ENCODE measurements at places on chromosomes 13 and 19. TPM values are rescaled to one million over a fixed set of nuclear protein-coding genes. Genes with fewer than 3 reads are reported as not detected.

DNA sequence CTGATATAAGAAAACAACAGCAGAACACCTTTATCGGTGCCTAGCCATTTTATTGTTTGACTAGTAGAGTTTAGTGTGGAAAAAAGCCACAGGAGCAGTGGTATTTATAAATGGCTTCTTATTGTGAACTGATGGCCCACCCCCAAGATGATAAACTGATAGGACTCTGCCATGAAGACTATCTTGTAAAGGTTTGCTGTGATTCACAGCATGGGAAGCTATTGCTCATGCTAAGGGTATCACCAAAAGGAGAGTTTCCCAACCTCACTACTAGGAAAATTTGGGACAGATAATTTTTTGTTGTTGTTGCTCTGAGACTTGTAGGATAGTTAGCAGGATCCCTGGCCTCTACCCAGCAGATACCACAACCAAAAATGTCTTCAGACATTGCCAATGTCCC, 12.0 kb upstream of the SLC7A1 start:
- no peak overlapping the region for H3K4me3 ChIP-seq
- no peak for DNase-seq
- H3K4me1 ChIP-seq: no peaks in the 10 kb centered on the region
- H3K36me3 ChIP-seq: no peaks in the 10 kb centered on the region
- H3K27ac ChIP-seq: no peak overlapping the region

- no peak for DNase-seq
- H3K4me3 ChIP-seq: no peak overlapping the region
These were observed 14.1 kb downstream of the TNFRSF19 start for GRCh38 chr13:23584275-23584674.

DNA sequence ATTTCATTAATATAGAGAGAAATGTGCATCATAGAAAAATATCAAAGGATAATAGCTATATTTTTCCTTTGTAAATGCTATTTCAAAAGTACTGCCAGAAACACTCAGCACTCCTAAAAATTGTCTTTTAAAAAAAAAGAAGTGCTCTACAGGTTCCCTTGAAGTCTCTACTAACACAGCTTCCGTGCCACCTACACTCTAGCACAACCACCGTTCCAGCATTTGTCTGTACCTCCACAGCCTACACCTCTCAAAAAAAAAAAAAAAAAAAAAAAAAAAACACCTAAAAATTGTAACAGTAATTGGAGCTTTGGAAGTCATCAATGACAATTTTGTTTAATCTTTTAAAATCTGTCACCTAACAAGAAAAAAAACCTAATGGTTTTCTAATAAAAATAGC, 485.6 kb downstream of the MYO16 start:
- no peaks in the 10 kb centered on the region for H3K27me3 ChIP-seq
- no peak overlapping the region for H3K4me3 ChIP-seq
- H3K36me3 ChIP-seq: no peaks in the 10 kb centered on the region
- no peaks in the 10 kb centered on the region for H3K4me1 ChIP-seq

- no peaks in the 10 kb centered on the region for H3K4me1 ChIP-seq
- DNase-seq: no peak
- H3K27me3 ChIP-seq: no peaks in the 10 kb centered on the region
- H3K27ac ChIP-seq: no peak overlapping the region
- no peaks in the 10 kb centered on the region for H3K36me3 ChIP-seq
These were observed 63.0 kb downstream of the ZNF208 start for GRCh38 chr19:21947775-21948174.

DNA sequence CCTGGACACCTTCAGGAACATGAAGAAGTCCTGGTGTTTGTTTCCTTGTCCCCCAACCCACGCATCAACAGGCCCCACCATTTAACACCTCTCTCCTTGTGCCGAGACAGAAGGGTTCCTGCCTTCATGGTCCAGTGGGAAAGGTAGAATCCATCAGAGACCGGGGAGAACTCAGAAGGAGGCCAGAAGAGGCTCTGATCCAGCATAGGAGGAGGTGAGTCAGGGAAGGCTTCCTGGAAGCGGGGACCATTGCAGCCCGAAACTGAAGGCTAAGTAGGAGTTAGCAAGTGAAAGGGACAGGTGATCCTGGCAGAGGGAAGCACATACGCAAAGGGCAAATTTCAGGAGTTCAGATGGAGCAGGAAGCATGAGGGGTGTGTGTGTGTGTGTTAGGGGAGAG, 484 bp downstream of the ICAM3 start:
- no peak for DNase-seq
- H3K4me3 ChIP-seq: no peak overlapping the region
- H3K27ac ChIP-seq: no peak overlapping the region
- H3K36me3 ChIP-seq: no peaks in the 10 kb centered on the region
- no peaks in the 10 kb centered on the region for H3K4me1 ChIP-seq
- no peaks in the 10 kb centered on the region for H3K27me3 ChIP-seq

DNA sequence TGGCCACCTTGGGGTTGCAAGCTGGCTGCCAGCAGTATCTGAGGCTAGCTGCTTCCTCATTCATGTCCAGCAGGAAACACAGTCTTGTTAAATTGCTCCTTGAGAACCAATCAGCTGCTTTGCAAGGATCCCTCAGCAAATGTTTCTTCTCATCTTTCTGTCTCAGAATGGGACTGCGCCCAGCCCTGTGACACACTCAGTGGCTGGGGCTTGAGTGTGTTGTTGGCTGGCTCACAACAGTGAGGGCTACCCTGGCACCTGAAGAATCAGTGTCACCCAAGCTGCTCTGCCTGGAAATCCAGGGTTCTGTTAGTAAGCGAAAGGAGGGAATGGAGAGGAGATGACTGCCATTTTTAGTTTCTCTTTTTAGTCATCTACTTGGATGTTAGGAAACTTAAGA, 317.2 kb downstream of the DCT start:
- no peak overlapping the region for H3K27ac ChIP-seq
- no peaks in the 10 kb centered on the region for H3K4me1 ChIP-seq
- H3K4me3 ChIP-seq: no peak overlapping the region
- no peaks in the 10 kb centered on the region for H3K36me3 ChIP-seq
- H3K27me3 ChIP-seq: no peaks in the 10 kb centered on the region

DNA sequence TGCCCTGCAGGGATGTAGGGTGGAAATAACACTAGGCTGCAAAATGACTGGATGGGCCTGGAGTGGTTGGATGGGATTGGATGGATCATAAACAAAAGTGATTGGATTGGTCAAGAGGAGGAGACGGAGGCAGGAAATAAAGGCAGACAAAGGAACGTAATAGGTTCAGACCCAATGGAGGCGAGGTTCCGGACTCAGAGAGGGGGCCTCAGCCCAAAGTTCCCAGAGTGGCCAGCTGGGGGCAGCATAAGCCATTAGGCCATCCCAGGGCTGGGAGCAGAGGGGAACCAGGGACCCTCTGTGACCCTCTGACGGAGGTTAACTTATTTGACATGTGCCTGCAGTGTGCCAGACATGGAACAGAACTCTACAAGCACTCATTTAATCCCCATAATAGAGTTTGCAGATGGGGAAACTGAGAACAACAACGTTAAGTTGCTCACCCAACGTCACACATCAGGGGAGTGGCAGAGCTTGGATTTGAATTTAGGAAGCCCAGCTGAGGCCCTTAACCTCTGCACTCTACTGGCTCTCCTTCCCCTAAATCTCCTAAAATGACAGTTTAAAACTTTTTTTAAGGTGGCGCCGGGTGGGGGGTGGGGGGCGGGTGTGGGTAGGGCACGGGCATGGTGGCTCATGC, 15.3 kb upstream of the MAP1S start:
- no peaks in the 10 kb centered on the region for H3K4me1 ChIP-seq
- no peak for DNase-seq
- H3K36me3 ChIP-seq: no peaks in the 10 kb centered on the region
- no peak overlapping the region for H3K27ac ChIP-seq
- H3K4me3 ChIP-seq: no peak overlapping the region

DNA sequence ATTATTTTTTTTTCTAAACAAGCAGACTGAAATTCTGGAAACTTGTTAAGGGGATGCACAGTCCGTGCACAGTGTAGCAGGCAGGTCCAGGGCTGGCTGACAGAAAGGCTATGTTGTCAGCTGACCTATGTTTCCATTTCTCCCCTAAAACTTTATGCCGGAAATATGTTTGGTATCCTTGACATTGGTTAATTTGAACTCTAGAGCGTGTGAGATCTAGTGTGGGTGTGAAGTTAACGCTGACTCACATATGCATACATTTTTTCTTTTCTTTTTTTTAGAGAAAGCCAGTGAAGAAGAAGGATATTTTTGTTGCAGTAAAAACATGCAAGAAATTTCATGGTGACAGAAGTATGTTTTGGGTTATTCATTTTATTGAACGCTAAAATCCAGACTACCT, 76.6 kb downstream of the B3GLCT start:
- H3K27me3 ChIP-seq: no peaks in the 10 kb centered on the region
- no peak overlapping the region for H3K27ac ChIP-seq
- no peaks in the 10 kb centered on the region for H3K36me3 ChIP-seq
- no peaks in the 10 kb centered on the region for H3K4me1 ChIP-seq

The MYO16 gene
- total RNA-seq: 0.13 TPM

- no peak overlapping the region for H3K27ac ChIP-seq
- peaks cover 23% of the 10 kb centered on the region for H3K4me1 ChIP-seq
- H3K27me3 ChIP-seq: no peaks in the 10 kb centered on the region
- H3K36me3 ChIP-seq: no peaks in the 10 kb centered on the region
These were observed 254.9 kb downstream of the DLEU7 start for GRCh38 chr13:50588491-50589130.

The STAP2 gene
- 29.8 TPM for total RNA-seq

The MBD3L5 gene
- not detected for total RNA-seq

DNA sequence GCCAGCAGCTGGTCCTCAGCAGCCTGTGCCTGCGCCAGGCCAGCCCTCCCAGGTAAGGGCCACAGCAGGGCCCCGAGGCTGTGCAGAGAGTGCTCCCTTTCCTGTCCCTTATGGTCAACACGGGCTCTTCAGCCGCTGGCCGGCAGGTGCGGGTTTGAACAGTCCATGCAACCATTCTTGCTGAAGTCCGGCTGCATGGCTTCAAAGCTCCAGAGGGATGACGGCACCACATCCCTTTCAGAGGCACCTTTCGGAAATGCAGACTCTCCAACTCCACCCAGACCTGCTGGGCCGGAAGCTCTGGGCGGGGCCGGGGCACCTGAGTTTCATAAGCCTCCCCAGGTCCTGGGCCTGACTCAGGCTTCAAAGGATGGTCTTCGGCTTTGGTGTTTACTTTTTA, 81.3 kb downstream of the SPACA7 start:
- no peak overlapping the region for H3K4me3 ChIP-seq

GRCh38 chr13:98984983-98985382, 7.1 kb upstream of the DOCK9 start:
- H3K27me3 ChIP-seq: no peaks in the 10 kb centered on the region
- no peaks in the 10 kb centered on the region for H3K36me3 ChIP-seq
- no peak for DNase-seq
- H3K27ac ChIP-seq: no peak overlapping the region
- H3K4me3 ChIP-seq: no peak overlapping the region

The PSG11 gene
- not detected for total RNA-seq

DNA sequence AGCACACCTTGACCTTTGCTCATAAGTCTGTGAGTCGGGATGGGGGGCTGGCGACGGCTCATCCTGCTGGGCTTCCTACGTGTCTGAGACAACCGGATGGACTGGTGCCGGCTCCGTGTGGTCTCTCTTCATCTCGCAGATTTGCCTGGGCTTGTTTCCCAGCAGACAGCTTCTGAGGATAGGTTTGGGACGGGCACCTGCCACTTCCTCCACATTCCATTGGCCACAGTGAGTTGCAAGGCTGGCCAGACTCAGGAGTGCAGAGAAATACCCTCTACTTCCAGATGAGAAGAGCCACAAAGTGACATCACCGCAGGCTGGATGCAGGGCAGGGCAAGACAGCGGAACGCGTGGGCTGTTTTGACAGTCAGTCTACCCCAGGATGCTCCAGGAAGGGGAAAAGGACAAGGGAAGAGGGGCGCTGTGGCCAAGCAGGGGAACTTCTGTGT, 48.1 kb downstream of the IRS2 start:
- no peaks in the 10 kb centered on the region for H3K36me3 ChIP-seq
- peaks cover 30% of the 10 kb centered on the region for H3K4me1 ChIP-seq
- DNase-seq: no peak
- no peak overlapping the region for H3K4me3 ChIP-seq

DNA sequence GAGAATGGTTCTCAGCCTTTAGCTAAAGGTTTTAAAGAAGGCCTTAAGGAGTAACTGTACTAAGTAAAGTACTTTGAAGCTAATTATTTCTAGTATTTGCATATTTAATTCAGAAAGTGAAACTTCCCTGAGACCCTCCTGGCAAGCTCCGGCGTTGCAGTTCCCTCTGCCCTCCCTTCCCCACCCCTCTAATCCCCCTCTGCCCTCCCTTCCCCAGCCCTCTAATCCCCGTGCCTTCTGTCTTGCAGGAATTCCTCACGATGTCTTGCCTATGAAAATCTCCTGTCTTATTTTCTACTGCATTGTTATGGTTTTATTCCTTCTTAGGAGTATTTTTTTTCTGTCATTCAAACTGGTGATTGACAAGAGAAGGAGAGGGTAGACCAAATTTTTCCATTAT, 236.9 kb downstream of the COL4A1 start:
- no peaks in the 10 kb centered on the region for H3K27me3 ChIP-seq
- H3K4me3 ChIP-seq: no peak overlapping the region
- no peak overlapping the region for H3K27ac ChIP-seq
- DNase-seq: no peak
- peaks cover 8% of the 10 kb centered on the region for H3K4me1 ChIP-seq

DNA sequence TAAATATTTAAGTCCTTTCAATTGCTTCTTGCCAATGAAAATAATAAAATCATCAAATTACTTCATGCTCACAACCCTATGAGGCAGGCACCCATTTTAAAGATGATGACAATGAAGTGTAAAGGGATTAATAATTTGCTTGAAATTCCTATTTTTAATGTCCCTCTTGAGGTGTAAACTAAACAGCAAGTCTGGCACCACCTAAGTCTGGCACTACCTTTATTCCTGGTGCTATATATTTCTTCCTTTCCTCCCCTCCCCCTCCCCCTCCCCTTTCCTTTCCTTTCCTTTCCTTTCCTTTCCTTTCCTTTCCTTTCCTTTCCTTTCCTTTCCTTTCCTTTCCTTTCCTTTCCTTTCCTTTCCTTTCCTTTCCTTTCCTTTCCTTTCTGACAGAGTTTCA, 42.2 kb downstream of the FLT1 start:
- no peaks in the 10 kb centered on the region for H3K36me3 ChIP-seq
- no peak overlapping the region for H3K27ac ChIP-seq
- no peak overlapping the region for H3K4me3 ChIP-seq
- H3K4me1 ChIP-seq: no peaks in the 10 kb centered on the region
- peaks cover 48% of the 10 kb centered on the region for H3K27me3 ChIP-seq

- H3K4me3 ChIP-seq: peak overlapping the region; percentile 78
- no peak overlapping the region for H3K27ac ChIP-seq
- no peaks in the 10 kb centered on the region for H3K36me3 ChIP-seq
- peaks cover 7% of the 10 kb centered on the region for H3K4me1 ChIP-seq
These were observed 1.8 kb downstream of the MBD3 start for GRCh38 chr19:1590641-1591397.

The SMIM44 gene
- not detected for total RNA-seq

DNA sequence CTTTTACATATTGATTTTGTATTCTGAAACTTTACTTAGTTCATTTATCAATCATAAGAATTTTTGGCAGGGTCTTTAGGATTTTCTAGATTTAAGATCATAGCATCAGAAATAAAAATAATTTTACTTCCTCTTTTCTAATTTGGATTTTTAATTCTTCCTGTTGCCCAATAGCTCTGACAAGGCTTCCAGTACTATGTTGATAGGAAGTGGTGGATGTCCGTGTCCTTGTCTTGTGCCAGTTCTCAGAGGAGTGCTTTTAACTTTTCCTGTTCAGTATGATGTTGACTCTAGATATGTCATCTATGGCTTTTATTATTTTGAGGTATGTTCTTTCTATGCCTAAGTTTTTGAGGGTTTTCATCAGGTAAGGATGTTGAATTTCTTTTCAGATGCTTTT, 7.7 kb upstream of the KIR2DL4 start:
- peaks cover 5% of the 10 kb centered on the region for H3K27me3 ChIP-seq
- H3K27ac ChIP-seq: no peak overlapping the region
- H3K36me3 ChIP-seq: no peaks in the 10 kb centered on the region
